Occipital lobe (tissue), 3 donors: ENCODE measurements at places on chromosomes 3 and 15.

GRCh38 chr15:32747921-32748342 lies 30.1 kb downstream of the GREM1 start:
- DNase-seq, result no peak

DNA sequence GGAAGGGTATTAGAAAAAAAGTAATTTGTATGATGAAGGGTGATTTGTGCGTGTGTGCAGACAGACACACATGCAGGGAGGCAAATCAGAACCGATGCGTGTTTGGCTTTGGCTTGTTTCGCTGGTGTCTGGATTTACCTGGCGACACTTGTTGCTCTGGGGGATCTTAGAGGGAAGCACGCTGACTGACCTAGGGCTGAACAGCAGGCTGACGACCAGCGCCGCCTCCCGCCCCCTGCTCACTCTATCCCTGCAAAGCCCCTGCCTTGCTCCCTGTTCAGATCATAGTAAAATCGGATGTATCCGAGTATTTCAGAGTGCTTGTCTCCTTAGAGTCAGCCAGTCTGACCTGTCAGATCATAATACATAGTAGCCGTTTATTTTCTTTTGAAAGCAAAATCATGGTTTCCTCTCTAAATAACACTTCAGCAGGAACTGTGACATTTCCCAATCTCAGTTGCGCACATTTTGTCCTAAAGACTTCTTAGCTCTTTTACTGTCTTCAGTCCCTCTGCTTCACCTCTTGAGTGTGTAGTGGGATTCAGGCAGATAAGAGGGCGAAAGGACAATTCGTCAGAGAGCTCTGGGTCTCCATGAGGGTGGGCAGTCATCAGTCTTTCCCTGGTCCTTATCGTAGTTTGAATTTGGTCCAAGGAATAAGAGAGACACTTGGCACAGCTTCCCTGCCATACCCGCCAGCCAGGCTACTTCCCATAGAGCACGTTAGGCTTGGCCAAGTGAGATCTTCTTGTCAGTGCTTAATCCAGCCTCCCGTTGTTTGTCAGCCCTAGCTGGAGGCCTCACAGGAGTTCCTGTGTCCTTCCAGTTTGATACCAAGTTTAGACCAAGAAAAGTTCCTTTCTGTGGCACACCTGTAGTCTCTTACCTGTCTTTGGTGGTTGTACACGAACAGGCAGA lies 97.4 kb downstream of the PGPEP1L start:
- DNase-seq, result no peak

DNA sequence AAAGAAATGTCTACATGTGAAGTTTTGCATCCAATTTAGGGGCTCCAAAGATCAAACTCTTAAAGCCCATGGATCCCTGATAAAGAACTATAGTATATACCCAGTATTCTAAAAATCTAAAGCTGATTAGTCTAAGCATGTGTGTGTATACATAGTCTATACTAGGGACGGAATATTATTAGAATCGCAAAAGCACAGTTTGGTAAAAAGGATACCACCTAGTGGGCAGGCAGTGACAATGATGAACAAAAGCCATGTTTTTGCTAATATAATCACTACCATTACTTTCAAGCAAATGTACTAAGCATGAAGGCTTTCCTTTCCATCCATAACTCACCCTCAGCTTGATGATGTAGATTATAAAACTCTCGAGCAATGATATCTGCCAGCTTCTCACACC lies 16.5 kb downstream of the POLQ start:
- no peak for DNase-seq

DNA sequence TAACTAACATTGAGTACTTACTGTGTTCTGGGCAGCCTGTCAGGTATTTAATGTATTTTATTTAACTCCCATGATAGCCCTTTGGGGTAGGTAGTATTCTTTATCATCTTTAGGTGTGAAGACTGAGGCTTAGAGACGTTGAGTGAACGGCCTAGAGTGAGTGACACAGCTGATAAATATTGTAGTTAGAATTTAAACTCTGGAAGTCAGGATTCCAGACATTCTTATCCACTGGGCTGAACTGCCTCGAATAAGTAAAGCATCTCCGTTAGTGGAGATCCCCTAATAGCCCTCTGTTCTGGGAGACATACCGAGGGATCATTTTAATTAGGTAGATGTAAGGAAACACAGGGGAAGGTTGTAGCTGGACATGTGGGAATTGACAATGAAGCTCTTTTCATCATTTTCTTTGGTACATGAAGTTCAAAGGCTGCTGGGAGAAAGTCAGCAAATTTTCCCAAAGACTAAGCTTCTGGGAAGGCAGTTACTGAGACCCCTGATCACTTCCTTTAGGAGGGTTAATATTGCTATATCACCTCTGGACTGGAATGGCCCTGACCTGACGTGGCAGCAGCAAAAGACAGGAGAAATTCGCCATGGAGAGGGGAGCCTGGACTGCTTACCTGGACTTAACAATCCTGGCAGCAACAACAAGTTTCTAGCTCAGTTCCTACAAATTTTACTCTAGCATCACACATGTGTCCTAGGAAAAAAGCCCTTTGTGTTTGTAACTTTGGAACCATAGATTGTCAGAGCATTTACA lies 11.7 kb upstream of the PDCD6IP start:
- no peak for DNase-seq

DNA sequence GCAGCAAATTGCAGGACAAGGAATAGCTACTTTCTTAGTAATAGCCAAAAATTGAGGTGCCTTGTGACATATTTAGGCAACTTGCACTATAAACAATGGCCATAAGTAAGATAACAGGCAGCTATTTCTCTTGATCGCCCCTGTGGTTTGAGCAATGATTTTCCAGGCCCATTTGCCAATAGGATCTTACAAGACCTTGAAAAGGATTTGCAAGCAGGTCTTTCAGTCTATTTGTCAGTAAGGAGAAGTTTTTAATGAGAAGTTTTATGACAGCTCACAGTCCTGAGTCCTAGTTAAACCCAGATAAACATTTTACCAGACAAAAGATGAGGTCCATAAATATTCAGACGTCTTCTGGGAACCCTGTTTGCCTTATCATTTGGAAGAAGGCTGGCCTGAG lies 645.5 kb downstream of the RBMS3 start:
- DNase-seq, result no peak

GRCh38 chr3:14783480-14784086 lies 35.2 kb upstream of the FGD5 start:
- DNase-seq, result no peak

GRCh38 chr3:127170814-127171213 lies 22.1 kb upstream of the PRR23E start:
- DNase-seq, result peak; percentile 22

DNA sequence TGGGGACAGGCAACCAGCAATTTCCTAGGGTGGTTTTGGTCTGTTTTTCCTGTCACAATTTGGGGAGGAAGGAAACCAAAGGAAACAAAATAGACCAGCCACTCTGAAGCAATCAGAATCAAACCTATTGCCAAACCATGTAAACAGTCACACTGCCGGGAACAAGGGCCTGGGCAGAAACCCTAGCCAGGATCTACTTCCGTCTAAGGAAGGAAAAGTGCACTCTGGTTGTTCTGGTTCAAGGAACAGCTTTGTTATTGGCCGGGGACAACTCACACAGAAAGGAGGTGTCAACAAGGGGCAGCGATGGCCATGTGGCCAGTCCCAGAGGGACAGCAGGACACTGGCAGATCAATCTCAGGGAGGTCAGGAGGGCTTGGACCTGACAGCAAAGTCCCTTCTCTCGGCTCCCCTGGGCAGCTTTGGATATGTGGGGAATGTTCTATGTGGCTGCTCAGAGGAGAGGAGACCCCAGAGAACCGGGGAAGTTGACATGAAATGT lies 17.5 kb upstream of the RAD18 start:
- DNase-seq, result no peak

DNA sequence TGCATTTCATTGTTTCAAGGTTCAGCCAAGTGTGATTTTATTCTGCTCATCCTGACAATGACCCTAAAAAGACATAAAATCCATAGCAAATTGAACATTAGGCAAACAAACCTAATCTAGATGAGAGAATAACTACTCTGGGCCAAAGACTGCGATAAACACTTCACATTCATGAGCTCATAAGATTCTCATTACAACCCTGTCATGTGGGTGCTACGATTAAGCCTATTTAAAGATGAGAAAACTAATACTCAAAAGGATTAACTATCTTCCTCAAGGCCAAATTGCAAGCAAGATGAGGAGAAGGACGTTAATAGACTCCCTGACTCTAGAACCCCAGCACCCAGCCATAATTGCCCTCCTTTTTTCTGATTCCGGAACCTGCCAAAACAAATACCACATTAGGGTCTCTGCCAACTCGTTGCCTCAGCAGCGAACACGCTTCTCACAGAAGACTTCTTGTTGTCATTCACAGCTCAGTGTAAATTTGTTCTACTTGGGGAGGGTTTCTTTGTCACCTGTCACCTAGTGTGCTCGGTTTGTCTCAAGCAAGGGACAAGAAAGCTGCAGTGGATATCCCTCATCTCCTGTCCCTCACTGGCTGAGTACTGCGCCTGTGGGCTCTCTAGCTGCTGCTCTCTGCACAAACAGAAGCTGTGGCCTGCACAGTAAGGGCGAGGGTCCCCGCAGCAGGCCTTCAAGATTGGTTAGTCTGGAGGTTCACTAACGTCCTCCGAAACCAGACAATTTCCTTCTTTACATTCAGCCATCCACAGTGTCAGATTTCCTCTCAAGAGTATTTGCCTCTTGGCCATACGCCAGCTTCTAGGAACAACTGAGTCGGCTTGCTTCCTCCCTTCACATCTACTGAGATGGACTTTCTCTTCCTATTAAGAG lies 200.0 kb upstream of the UBE2E2 start:
- DNase-seq, result no peak

- DNase-seq, result no peak
Measured at GRCh38 chr3:22319446-22319845, 568.4 kb upstream of the ZNF385D start.

DNA sequence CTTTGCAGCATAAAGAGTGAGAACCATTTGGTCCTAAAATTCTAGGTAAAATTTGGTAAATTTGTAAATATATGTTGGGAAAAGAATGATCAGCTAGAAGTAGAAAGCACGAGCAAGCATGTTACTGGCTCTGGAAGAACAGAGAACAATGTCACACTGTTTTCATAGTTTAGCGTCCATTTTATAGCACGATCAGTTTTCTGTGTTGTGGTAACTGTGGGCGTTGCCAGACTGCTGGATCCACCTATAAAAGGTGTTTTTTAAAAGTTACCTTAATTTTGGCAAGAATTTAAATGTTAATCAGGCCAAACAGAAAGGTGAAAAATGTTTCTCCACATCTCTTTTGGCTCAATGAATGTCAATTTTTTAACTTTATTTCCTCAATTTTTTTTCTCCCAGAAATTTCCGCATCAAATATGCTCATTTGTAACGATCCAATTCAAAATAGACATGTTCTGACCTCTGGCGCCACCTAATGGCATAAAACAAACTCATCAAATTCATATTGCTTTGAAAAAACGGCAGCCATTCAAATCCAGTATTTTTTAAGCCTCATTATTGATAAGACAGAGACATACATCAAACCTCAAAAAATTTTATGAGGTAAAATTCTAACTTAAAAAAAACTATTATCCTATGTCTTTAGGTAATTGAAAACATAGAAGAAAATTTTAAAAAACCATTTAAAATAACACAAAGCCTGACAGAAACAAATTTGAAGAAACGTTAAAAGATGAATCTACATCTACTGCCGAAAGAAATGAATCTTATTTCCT lies 5.5 kb upstream of the GP5 start:
- no peak for DNase-seq

- DNase-seq, result no peak
Measured at GRCh38 chr3:48405343-48405881, 24.5 kb downstream of the PLXNB1 start.

- DNase-seq, result no peak
Measured at GRCh38 chr3:42300013-42300412, 34.0 kb upstream of the CCK start.

- DNase-seq, result no peak
Measured at GRCh38 chr3:39497753-39498152, 30.3 kb downstream of the MOBP start.

GRCh38 chr3:39911465-39912309 lies 102.3 kb downstream of the MYRIP start:
- no peak for DNase-seq

DNA sequence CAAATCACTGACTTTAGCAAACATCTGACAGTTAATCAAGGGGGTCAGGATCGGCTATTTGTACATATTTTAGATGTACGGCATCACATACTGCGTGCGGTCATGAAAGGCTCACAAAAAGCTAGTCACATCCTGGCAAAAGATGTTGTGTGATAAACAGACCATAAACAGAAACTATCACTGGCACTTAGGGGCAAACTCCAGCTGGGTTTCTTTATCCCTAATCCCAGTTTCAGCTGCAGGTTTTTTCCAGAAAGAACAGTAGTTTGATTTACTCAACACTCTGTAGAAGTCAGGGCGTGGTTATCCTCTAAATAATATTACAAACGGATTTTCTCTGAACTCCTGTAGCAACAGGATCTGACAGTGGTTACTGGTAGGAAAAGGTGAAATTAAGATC lies 112.4 kb upstream of the BHLHE40 start:
- no peak for DNase-seq

DNA sequence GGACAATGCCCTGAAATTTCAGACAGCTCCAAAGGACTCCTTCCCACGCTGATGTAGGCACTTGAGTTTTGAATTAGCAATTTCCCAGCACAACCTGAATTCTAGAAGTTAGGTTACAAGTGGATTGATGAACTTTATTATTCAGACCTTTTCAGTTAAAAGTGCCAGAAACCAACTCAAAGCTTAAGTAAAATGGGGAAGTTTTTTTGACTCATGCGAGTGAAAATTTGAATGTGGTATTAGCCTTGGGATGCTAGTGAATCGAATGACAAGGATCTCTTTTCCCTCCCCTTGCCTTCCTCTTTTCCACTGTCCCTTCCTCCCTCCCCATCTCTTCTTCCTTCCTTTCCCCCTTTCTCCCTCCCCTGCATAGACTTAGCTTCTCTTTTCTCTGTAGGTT lies 295.1 kb upstream of the PROK2 start:
- no peak for DNase-seq

GRCh38 chr15:49606594-49606993 lies 14.0 kb downstream of the FAM227B start:
- DNase-seq, result no peak

DNA sequence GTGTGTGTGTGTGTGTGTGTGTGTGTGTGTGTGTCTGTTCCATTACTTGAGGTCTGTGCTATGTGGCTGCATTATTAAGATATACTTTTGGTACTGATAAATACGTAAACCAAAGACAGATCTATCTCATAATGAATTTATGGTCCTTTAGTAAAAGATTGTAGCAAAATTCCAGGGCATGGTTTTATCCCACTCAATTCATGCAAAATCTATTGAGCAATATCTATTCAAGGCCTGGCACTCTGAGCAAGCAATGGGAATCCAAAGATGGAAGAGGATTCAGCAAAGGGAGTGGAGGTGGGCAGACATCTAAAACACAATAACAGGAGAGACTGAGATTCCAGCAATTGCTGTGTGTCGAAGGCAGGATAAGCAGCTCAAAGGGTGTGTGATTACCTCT lies 86.8 kb downstream of the RFTN1 start:
- no peak for DNase-seq

DNA sequence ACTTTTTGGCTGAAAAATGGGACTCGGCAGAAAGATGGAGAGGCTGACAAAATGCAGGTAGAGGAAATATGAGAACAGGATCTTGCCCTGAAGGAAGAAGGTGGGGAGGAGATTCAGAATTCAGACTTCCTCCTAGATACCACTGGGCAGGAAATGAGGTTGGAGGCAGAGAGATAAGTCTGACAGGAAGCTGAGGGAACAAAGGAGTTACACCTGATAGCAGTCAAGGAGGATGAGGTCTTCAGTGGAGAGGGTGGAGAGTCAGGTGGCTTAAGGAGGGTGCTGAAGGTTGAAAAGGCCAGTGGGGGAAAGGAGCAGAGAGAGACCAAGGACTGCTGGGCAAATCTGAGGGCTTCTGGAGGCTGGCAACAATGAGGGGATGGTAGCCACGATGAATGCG lies 56.8 kb downstream of the CCR4 start:
- no peak for DNase-seq
